Kasumi-1 (cell line): ENCODE measurements at places on chromosomes 4 and X.

DNA sequence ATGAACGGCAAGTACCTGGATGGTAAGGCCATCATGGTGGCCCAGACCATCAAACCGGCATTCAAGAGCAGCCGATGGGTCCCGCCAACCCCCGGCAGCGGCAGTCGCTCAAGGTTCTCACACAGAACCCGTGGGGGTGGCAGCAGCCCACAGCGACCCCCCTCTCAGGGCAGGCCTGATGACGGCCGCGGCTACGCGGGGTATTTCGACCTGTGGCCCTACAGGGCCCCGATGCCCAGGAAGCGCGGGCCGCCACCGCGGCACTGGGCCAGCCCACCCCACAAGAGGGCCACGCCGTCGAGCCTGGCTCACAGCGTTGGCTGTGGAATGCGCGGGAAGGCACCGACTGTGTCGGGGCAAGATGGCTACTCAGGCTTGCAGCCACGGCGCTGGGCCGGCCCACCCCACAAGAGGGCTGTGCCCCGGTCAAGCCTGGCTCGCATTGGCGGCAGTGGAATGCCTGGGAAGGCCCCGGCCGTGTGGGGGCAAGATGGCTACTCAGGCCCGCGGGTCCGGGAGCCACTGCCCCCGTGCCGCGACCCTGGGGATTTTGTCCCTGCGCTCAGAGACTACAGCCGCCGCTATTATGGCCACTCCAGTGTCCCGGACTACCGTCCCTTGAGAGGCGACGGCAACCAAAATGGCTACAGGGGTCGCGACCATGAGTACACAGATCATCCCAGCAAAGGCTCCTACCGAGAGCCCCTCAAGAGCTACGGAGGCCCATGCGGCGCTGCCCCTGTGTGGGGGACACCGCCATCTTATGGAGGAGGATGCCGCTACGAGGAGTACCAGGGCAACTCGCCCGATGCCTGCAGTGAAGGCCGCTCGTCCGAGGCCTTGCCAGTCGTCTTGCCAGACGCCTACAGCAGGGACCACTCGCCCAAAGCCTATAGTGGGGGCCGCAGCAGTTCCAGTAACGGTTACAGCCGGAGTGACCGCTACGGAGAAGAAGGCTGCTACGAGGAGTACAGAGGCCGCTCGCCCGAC is 731 bp downstream of the RBMXL3 start:
- no peak for DNase-seq

GRCh38 chrX:109920868-109921267 is 82.0 kb upstream of the TMEM164 start:
- DNase-seq = no peak

DNA sequence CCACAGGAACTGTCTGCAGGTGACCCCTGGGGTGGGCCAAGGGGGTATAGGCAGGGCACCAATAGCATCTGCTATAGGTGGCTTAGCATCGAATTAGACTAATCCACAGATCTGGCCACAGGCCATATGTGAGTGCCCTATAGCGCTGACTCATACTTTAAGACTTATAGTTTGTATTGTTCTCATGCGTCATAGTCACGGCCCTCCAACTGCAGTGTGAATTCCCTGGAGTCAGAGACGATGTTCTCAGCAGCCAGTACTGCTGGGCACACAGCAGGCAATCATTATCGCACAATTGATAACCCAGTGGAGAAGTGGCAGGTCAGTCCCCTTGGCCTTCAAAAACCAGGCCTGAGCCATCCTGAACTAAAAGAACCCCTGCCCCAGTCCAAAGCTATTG is 58.1 kb downstream of the ADGRG2 start:
- no peak for DNase-seq

DNA sequence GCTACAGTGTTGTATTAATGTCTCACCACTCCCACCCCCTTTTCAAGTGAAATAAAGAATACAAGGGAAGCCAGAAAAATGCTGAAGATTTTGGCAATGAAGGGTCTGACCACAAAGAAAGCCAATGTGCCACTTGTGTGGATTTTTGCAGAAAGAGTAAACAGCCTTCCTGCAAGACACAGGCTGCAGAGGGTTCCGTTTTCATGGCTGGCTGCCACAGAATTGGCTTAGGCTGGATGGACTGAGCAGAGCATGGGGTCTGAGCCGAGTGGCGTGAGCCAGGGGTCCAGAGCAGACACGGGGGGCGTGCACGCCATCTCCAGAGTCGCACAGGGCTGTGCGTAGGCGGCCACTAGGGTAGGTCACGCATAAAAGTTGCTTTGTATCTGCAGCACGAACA is 69.2 kb downstream of the MTNR1A start:
- DNase-seq = no peak

GRCh38 chr4:147078875-147079658 is 133.4 kb upstream of the TTC29 start:
- no peak for DNase-seq

GRCh38 chr4:170051402-170051801 is 25.2 kb upstream of the MFAP3L start:
- no peak for DNase-seq

GRCh38 chrX:130893356-130894085 is 9.5 kb downstream of the ENOX2 start:
- DNase-seq = no peak

DNA sequence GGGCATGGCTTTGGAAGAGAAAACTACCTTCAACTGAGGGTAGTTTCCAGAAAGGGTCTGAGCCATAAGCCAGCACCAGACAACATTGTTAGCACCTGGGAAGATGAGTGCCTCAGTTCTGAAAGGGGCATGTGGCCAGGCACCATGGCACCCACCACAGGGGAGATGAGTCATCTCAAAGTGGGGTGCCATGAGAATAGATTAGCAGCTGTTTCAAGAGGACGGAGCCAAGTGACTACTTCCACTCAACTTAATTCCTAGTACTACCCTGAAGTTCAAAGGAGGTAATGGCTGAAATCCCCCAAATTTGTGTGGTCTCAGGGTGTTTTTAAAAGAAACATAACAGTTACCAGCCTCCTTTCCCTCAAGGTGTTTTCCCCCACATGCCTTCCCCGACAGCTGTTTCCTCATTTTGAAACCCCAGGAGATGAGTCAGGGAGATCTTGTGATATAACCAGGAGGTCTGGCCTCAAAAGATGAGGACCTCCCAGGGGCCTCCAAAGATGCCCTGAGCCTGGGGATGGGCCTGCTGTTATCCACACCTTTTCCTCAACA is 27.8 kb upstream of the FTHL17 start:
- peak; percentile 40 for DNase-seq

GRCh38 chrX:54494166-54494988 is 1.7 kb downstream of the FGD1 start:
- no peak for DNase-seq

DNA sequence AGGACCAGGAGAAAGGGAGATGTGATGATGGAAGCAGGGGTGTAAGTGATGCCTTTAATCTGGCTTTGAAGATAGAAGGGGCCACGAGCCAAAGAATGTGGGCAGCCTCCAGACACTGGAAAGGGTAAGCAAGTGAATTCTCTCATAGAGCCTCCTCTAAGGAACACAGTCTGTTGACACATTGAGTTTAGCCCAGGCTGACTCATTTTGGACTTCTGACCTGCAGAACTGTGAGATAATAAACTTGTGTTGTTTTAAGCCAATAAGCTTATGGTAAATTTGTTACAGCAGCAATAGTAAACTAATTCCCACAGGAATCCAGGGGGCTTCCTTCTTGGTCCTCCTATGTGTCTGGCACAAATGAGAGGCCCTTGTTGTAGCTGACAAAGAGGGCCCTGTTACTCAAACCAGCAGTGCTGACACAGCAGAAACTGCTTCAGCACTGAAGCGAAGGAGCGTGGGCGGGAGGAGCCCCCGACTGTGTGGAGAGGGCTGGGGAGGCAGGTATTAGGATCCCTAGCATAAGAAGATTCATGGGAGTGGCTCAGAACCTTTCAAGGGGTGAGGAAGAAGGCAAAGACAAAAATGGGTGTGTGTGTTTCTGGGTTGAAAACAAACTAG is 268.7 kb downstream of the NR3C2 start:
- DNase-seq = no peak

GRCh38 chr4:143435955-143436354 is 77.5 kb upstream of the SMARCA5 start:
- no peak for DNase-seq
